ENCODE measurements at places on chromosomes 7 and 10.
A peak's percentile ranks its signal among the peaks of the same experiment; 100 is the strongest.

DNA sequence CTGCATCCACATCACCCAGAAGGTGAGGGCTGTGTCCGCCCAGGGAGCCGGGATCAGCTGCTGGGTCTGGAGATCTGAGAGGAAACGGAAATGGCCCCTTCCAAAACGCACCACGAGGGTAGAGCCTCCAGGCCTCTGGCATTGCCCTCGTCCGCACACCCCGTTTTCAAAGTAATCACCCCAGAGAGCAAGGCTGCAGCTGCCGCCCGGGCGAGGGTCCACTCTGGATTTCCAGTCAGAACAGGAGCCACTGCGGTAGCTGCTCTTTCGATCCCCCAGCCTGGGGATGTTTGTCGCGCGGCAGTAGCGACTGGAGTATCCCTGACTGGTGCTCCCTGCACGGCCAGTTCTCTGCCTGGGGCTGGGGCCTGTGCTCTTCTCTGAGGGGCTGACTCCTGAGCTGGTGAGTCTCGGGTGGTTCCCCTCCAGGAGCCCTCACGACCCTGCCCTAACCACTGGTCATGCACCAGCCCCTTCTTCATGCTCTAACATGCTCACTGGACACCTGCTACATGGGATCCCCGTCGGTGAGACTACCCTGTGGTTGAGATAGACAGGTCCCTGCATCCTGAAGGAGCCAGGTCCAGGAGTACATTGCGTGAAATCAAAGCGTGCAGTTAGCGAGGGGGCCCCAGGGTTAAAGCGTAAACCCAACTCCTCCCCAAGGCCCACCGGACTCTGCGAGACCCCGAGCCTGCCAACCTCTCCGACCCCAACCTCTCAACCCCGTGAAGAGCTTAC lies 99.2 kb downstream of the FOXL3 start:
- no peak for DNase-seq

GRCh38 chr10:13272164-13272571 lies 27.7 kb downstream of the PHYH start:
- DNase-seq = no peak

GRCh38 chr7:118072893-118073674 lies 110.9 kb upstream of the LSM8 start:
- DNase-seq = no peak

- no peak for DNase-seq
Observed at GRCh38 chr7:80832006-80832405, 86.8 kb downstream of the SEMA3C start.

DNA sequence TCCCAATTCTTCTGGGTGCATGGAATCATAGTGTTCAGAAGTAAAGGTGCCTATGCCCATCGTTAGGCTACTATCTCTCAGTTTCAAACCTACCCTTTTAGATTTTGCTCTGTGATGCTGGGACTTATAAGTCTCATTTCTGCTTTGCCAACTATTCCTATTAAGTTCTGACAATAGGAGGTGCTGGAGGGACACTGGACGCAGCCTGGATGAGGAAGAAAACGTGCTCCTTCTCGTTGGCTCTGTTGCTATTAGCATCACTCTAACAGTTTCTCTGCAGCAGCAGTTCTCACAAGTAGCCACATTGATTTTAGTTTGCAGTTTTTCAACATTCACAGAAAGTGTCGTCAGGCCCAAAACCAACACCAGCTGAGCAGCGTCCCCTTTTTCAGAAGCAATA lies 72.4 kb downstream of the ABCC2 start:
- peak; percentile 32 for DNase-seq

- no peak for DNase-seq
Observed at GRCh38 chr7:50145801-50146338, 52.8 kb upstream of the ZPBP start.

DNA sequence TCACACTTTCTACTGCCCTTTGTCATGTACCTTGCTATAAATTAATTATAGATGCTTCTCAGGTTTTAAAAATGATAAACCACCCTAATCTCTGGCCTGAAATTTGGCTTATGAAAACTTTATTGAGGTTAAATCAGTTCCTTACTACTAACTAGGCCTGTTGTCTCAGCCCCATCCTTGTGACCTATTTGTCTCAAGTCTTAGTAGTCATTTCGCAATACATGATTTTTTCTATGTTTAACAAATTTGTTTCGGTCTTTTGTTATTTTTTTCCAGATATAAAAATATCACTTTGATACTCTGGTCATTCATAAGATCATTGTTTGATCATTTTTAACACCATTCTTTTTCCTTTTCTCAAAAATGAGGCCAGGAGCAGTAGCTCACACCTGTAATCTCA lies 411.6 kb downstream of the GFRA1 start:
- DNase-seq = no peak
